NCI-H2029 (cell line): ENCODE measurements at places on chromosomes 6 and 20.

GRCh38 chr6:105677671-105678475, 275.0 kb upstream of the PREP start:
- DNase-seq: no peak

DNA sequence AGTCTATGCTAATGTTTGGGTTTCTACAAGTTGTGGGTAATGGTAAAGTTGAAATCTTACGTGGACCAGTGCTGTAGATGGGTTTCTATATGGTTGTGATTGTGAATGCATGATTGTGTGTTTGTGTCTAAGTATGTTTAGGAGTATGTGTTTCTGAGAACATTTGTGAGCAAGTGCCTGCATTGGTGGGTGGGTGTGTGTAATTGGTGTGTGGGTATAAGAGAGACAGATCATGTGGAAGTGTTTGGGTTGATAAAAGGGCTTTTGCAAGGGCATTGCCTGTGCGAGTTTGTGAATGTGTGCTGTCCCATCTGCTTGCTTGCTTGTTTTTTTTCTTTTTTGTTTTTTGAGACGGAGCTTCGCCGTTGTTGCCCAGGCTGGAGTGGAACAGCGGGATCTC, 25.8 kb upstream of the ID1 start:
- no peak for DNase-seq

- DNase-seq: no peak
Observed at GRCh38 chr6:40413239-40413638, 173.9 kb downstream of the LRFN2 start.

DNA sequence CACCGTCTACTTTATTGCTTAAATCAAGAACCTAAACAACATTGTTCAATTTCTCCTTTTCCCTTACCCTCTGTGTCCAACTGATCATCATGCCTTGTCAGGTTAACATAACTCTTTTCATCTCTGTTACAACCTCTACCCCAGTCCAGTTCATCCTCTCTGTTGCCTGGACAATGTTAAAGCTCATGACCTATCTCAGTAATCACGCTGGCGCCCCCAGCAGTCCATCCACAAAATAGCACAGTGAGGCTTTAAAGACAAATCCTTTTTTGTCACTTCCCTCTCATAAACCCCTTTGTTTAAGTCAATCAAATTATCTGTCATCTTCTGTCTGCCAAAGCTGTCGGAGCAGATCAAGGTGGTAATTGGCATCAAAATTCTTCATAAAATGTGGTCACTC, 140.1 kb downstream of the QKI start:
- no peak for DNase-seq

DNA sequence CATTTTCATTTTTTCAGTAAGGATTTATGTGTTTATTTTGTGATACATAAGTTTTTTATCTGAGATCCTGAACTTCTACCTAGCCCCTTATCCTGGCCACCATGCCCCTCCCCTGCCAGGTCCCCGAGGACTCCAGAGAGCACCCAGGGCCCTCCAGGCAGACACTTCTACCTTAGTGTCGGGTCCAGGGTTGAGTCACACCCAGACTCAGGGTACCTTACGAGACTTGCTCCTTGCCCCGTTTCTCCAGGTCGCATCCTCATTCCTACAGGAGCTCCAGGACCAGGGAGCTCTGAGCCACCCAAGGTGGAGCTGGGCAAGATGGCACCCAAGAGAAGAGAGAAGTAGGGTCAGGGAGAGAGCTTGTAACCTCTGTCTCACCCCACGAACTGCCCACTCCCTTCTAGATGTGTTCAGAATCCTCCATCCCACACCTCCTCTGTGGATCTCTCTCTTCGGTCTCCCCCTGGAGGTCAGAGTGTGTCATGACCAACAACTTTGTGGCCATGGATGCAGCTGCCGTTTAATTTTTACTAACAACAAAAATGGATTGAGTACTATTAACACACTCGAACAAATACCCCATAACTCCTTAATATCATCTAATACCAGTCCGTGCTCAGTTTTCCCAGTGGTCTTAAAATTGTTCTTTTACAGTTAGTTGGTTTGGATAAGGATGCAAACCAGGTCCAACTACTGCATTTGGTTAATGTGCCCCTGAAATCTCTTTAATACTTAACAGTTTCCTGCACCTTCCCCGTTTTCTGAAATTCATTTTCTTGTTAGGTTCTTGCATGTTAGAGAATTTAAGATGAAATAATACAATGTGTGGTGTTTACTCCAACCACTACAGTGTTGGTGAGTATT, 130.6 kb upstream of the INSM1 start:
- peak; percentile 48 for DNase-seq
